C1 segment of cervical spinal cord (tissue), 14 donors: ENCODE measurements at places on chromosomes 7 and 10.

GRCh38 chr7:148159331-148159730 lies 431.2 kb upstream of the C7orf33 start:
- no peak for DNase-seq

DNA sequence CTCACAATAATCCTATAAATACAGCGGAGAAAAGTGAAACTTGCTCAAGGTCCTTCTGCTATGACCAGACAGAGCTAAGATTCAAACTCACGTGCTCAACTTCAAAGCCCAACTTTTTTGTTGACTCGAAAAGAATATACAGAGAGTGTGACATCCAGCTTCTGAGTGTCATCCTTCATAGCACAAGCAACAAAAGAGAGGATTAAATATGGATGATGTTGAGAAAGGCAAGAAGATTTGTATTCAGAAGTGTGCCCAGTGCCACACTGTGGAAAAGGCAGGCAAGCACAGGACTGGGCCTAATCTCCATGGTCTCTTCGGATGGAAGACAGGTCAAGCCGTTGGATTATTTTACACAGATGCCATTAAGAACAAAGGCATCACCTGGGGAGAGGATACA lies 2.1 kb upstream of the FAM3C start:
- DNase-seq, result no peak

DNA sequence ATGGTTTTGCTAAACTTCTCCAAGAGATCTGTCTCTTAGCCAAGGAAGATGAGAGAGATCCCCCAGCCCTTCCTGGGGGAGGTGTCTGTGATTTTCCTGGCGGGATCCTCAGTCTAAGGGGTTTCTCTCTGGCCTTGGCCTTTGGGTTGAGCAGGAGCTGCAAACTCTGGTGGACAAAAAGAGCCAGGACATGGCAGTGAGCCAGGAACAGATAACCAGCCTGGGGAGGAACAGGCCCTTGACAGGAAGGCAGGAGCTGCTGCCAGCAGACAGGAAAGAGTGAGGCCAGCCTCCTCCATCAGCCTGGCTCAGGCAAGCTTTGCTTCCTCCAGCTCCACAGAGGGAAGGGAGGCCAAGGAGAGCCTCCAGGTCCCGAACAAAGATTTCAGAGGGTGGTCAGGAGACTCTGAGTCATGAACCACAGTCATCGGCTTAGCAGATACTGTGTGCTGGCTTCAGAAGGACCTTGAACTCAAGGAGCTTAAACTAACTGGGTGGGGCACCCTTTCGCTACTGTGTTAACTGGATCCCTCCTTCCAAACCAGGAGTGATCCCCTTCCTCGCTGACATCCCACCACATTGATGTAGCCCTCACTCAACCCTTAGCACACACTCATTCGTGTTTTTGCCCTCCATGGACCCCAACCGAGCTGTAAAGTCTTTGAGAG lies 34.7 kb downstream of the DDIT4 start:
- no peak for DNase-seq

DNA sequence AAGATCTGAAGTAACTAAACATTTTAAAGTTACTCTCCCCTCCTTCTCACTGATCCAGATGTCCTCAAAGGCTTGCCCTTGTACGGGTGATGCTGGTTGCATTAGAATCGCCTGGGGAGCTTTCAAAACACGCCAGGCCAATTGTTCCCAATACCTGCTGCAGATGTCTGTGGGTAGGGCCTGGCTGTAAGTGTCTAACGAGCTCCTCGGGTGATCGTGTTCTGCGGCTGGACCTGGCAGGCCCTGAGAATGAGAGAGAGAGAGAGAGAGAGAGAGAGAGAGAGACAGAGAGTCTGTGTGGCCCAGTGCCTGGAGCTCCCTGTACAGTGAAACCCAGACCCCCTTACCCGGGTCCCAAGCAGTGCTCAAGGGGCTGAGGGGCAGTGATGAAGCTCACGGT lies 8.4 kb downstream of the COL13A1 start:
- DNase-seq, result no peak

GRCh38 chr10:100827819-100828737 lies 82.7 kb downstream of the PAX2 start:
- no peak for DNase-seq

- no peak for DNase-seq
These were observed 76.2 kb downstream of the CTBP2 start for GRCh38 chr10:125084191-125084613.
